GM04503 (cell line): ENCODE measurements at places on chromosomes 11 and 22.

DNA sequence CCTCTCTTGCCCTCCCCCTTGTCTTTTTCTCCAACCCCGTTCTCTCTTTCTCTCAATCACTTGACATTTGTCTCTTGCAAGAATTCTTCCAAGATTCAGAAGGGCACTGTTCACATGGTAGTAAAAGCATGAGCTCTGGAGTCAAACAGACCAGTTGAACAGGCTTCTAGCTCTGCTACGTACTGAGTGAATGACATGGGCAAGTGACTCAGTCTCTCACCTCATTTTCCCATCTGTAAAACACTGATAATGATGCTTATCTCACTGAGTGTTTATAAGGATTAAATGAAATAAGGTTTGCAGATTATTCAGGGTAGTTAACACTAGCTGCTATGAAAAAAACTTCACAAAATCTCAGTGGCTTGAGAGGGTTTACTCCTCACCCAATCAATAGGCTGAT is 5.9 kb upstream of the IL10RA start:
- no peak for DNase-seq

DNA sequence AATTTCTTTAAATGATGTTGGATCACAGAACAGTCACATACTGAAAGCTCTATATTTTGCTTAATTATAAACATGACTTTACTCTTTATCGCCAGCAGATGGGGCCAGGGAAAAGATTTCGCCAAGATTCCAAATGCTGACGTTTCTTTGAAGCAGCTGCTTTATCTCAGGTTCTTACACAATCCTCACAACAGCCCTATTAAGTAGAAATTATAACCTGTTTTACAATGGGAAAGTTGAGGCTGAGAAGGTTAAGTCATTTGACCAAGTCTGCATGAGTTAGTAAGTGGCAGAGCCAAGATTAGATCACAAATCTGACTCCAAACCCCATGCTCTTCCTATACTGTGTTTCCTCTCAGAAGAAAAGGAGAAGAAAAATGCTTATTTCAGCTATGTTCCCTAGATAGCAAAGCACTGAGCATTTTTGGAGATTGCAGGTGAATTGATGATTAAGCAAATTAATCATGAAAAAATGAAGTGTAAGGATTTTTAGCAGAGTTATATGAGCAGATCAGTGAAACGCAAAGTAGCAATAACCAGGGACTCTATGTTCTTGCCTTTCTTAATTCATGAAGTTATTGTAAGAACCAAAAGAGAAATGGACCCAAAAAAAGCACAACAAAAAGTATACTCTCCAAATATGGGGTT is 79.0 kb downstream of the AASDHPPT start:
- peak; percentile 26 for DNase-seq

DNA sequence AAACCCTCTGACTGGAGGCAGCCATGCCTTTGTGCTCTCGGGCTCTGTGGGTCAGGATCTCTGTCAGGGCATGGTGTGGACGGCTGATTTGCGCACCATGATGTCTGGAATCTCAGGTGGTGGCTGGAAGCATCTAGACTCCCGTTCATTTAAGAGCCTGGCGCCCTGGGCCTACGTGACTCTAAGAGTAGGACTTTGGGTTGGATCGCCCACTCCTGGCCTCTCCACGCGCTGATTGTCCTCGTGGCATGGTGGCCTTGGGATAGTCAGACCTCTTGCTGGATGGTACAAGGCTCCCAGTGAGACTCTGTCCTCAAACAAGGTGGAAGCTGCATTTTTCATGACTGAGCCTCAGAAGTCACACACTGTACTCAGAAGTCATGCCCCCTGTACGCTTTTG is 224.3 kb downstream of the TBC1D22A start:
- no peak for DNase-seq

GRCh38 chr11:312092-312816 is 1.6 kb upstream of the IFITM1 start:
- DNase-seq, result no peak

DNA sequence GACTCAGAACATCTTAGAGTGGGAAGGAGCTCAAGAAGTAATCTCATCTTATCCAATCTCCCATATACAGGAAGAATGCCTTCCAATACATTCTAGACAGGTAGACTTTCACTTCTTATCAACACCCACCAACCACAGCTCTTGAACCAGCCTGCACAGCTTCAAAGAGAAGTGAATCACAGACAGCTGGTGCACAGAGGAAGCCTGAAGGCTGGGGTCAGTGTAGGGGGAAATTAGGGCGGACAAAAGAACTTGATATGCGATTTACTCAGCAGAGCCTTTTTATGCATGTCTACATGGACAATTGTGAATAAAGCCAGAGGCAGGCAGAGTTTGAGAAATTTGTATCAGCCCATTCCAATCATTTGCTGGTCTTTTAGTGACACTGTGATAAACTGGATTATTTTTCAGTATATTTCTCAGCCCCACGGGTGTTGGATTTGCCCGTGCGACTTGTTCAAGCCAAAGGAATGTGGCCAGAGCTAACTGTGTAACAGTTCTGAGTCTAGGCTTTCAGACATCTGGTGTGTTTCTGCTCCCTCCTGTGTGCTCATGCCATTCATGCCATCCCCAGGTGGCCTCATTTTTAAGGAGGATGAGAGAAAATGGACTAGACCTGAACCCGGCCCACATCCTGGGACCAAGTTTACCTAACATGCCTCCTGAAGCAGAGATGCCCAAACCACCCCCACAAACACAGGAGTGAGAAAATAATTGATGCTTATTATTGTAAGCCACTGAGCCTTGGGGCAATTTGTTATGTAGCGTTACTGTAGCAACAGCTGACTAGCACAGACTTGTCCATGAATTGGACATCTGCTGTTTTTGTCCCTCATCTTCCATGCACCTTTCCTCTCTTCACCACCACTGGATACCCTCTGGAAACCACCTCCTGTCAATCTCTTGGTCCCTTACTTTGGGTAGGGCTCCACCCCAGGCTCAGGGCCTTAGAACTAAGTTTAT is 137.5 kb upstream of the HSD17B12 start:
- no peak for DNase-seq

- DNase-seq, result no peak
These were observed 73.7 kb downstream of the JAM3 start for GRCh38 chr11:134142536-134142935.

GRCh38 chr11:17839450-17839849 is 104.9 kb downstream of the KCNC1 start:
- no peak for DNase-seq

- peak; percentile 71 for DNase-seq
These were observed 2.4 kb downstream of the VPS37C start for GRCh38 chr11:61158691-61159381.

- peak; percentile 51 for DNase-seq
These were observed 3.2 kb downstream of the DGAT2 start for GRCh38 chr11:75771646-75772410.

- DNase-seq, result peak; percentile 38
These were observed 5.2 kb upstream of the PLET1 start for GRCh38 chr11:112265659-112266409.

- no peak for DNase-seq
These were observed 81.8 kb upstream of the KCNQ1OT1 start for GRCh38 chr11:2781408-2782274.

DNA sequence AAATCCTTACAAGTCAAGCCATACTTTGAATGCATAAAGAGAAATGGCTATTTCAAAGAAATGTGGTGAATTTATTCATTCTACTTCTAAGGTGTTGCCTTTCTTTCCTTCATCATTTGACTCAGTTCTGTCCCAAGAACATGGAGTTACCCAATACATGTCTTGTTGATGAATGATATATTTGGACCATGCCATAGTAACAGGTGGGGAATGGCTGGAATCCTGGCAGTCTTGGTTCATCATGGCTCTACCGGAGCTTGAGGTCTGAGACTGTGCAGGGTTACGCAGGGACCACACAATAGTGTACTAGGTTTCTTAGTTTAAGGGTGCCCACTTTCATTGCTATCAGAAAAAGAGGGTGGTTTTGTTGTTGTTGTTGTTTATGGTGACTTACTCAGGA is 40.3 kb upstream of the MPEG1 start:
- DNase-seq, result no peak

DNA sequence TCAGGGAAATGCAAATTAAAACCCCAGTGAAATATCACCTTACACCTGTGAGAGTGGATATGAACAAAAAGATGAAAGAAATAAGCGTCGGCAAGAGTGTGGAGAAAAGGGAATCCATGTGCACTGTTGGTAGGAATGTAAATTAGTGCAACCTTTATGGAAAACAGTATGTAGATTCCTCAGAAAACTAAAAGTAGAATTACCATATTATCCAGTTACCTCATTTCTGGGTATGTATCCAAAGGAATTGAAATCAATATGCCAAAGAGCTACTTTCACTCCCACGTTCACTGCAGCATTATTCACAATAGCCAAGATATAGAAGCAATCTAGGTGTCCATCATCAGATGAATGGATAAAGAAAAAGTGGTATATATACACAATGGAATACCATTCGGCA is 246.0 kb upstream of the ARHGAP20 start:
- DNase-seq, result no peak

DNA sequence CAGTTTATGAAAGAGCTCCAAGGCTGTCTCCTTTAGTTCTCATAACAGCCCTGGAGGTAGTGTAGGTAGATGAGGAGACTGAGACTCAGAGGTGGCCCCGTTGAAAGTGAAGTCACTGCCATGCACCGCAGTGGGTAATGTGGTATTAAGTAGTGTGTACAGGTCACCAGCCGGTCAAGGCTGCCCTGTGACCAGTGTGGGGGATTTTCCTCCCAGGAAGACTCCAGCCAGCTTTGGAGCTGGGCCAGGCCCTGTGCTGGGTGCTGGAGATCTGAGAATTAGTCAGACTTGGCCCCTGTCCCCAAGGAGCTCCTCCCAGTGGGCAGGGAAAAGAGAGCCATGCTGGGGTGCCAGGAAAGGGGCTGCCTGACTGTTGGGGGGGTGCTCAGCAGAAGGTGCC is 5.3 kb downstream of the OMP start:
- DNase-seq, result peak; percentile 71

DNA sequence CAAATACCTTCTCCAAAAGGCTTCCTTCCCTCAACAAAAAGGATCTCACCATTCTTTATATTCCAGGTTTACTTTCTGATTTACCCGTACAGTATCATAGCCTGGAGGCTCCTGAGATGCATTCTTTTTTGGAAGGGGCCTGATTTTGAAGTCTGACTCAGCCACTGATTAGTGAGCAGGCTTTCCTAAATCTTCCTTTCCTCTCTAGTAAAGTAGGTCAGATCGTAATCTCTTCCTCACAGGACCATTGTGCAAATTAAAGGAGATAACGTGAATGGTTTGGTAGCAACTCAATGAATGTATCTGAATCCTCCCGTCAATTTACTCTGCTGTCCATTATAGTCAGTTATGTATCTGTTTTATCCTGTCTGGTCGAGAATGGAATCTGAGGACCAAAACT is 227.7 kb upstream of the ANO5 start:
- DNase-seq, result no peak

- no peak for DNase-seq
These were observed 2.5 kb downstream of the DCHS1 start for GRCh38 chr11:6653097-6653496.

DNA sequence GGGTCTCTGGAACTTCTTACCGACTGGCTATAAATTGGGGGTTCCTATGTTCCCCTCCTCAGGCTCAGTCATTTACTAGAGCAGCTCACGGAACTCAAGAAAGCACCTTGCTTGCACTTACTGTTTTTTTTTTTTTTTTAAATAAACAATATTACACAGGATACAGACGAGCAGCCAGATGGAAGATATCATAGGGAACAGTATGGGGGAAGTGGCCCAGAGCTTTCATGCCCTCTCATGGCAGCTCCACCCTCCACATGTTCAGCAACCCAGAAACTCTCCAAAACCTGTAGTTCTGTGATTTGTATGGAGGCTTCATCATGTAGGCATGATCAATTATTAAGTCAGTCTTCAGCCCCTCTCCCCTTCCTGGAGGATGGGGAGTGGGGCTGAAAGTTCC is 7.5 kb downstream of the UVRAG start:
- no peak for DNase-seq

DNA sequence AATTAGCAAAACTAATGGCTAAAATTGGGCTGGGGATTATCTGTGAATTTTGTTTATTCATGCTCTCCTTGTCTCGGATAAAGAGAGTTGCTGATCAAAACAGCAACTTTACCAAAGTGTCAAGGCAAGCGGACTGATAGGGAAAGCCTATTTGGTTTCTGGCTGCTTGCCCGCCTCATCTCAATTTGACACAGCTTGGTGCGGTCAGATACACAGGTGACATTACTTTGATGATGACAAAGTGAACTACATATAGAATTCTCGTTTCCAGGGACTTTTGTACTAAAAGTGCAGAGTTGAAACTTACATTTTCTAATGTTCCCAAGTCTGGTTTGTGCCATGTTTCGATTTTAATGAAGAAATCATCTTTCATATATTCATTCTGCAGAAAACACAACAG is 22.8 kb downstream of the PITPNB start:
- no peak for DNase-seq

DNA sequence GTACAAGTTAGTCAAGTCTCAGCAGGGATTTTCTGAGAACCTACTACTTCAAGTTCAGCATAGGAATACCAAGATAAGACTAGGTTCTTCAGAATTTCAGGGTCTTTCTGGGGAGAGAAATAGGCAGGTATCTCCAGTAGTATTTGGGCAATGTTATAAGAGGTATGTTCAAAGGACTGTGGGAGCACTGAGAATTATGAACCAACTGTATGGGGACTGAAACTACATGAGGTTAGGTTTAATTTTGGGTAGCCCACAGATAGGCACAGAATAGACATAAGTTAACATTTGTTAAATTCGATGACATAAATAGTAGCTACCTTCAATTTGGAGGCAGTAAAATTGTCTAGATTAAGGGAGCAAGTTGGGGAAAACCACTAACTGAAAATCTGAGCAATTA is 9.2 kb upstream of the GAB2 start:
- DNase-seq, result no peak

DNA sequence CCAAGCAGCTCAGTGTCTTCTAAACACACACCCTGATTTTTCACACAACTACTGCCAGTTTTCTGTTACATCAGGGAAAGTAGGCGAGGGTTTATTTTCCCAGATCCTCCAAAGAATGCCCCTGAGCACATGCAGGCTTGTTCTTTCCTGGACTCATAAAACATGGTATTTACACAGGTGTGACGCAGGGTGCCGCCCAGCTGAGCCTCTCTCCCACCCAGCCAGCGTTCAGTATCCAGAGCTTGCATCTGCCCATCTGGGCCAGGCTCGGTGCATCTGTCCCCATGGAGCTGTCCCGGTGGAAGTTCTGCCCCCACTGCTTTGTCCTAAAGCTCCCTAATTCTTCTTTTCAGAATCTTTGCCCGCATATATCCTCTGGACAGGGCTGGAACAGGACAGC is 44.8 kb upstream of the ISX start:
- no peak for DNase-seq

DNA sequence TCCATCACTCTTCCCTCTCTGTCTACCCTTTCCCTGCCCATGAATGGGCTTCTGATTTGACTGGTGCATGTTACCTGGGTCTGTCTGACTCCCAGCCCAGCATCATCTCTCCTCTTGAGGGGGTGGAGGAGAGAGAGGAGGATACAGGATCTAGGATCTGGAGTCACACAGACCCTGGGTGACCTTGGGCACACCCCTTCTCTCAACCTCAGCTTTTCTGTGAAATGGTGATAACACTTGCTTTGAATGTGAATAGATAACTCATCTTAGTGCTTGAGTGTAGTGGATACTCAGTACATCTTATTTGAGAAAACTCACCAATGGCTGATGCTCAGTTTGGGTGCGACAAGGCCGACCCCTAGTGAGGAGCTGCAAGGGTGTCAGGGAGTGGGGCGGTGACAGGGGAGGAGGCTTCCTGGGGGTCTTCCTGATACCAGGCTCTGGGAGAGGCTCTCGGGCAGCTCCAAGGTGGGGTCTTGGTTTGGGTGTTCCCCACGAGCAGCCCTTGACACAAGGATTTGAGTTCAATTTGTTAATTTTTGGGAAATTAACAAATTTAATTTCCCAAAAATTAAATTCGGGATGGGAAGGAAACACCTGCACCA is 9.0 kb downstream of the INCENP start:
- DNase-seq, result no peak

GRCh38 chr22:24592851-24593558 is at the start of gene LRRC75B:
TSS of gene LRRC75B (minus strand) at chr22:24593073. CDS start at chr22:24593039, 34 bp downstream.
- peak; percentile 39 for DNase-seq
